ENCODE measurements at places on chromosomes 3 and 15. TPM values are rescaled to one million over a fixed set of nuclear protein-coding genes. Genes with fewer than 3 reads are reported as not detected.

- no peak for DNase-seq
Measured at GRCh38 chr3:134743006-134743405, 52.1 kb upstream of the EPHB1 start.

Gene HHATL
- not detected for total RNA-seq

- no peak for DNase-seq
Measured at GRCh38 chr3:82353306-82354171, 592.1 kb upstream of the GBE1 start.

DNA sequence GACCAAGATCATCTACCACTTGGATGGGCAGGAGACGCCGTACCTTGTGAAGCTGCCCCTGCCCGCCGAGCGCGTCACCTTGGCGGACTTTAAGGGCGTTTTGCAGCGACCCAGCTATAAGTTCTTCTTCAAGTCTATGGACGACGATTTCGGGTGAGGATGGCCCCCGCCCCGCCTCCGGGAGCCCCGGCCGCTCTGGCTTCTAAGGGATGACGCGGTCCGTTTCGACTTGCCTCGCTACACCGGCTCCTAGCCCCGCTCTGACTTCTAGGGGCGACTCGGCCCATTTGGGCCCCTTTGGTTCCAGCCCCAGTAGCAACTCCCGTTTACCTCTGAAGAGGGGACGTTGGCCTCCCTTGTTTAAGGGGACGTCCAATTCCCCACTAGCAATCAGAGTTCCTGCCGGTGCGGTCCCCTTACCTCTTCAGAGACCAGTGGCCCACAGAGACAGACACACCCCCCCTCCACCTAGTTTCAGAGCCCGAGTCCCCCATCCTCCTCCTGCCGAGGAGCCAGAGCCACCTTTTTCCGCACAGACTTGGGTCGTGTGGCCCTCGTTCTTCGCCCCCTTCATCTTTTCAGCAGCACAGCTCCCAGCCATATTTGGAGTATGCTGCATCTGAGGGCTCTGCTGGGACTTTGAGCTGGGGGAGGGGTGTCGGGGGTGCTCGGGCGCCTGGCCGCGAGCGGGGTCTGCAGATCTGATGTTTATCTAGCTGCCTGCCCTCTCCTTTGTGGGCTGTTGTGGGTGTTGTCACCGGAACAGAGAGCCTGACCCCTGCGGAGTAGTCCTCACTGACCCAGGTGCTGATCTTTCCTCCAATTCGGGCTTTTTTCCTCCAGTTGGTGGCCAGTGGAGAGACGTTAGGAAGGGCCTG is 706 bp downstream of the DVL3 start:
- DNase-seq, result no peak

DNA sequence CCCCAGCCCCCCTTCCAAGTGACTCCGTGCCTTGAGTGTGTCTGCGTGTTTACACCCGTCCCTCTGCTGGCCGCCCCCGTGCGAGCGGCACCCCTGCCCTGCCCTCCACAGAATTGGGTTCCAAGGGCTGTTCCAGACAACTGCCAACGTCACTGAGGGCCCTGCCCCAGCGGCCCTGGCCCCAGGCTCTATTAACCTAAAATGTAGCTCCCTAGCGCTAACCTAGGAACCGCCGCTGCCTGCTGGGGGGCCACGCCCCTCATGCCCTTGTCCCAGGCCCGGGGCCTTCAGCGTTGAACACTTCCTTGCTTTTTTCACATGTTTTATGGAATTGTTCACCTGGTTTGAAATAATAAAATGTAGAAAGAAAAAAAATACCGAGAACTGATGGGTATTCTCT is 10.0 kb upstream of the SEMA3B start:
- no peak for DNase-seq

- DNase-seq, result no peak
Measured at GRCh38 chr3:186599142-186599784, 13.6 kb upstream of the AHSG start.

DNA sequence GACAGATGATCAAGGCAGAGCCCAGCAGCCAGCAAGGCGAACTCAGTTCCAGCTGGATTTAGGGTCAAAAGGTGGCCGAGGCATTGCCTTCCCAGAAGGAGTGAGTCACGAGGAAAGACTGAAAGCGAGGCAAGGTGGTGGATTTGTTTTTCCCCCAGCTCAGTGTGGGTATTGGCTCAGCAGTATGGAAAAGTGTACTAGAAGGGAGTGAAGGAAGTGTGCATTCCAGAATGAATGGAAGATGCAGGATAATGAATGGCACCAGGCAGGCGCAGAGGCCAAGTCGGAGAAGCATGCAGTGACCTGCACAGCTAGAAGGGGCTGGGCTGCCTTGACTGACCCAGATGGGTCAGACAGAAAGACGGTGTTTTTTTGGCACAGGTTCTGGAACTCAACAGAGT is 46.3 kb downstream of the FOXP1 start:
- DNase-seq, result peak; percentile 98

Gene DNAH12
- 1.6 TPM for total RNA-seq

Gene SPINK8
- total RNA-seq, result not detected

GRCh38 chr3:14214764-14215163 is 36.1 kb downstream of the LSM3 start:
- no peak for DNase-seq

DNA sequence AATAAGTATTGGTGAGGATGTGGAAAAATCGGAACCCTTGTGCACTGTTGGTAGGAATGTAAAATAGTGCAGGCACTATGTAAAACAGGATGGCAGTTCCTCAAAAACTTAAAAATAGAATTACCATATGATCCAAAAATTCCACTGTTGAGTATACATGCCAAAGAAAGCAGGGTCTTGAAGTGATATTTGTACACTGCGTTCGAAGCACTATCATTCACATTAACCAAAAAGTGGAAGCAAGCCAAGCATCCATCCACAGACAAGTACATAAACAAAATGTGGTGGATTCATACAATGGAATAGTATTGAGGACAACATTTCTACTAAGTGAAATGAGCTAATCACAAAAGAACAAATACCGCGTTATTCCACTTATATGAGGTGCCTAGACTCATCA is 200.7 kb downstream of the TJP1 start:
- DNase-seq, result no peak

DNA sequence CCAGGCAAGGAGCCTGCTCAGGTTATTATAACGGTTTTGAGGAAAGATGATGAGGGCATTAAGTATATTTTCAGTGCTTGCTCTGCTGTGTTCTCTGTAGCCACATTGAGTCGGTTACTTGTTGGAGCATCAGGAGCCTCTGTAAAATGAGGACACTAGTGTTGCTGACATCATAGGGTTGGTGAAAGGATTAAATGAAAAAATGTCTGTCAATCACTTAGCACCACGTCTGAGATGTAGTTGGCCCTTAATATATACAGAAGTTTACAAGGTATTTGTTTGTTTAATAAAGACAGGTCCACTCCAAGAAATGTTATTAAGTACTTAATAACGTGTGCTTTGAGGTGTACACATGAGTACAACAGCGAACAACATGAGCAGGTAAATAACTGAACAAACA is 735 bp upstream of the SLC25A26 start:
- no peak for DNase-seq

DNA sequence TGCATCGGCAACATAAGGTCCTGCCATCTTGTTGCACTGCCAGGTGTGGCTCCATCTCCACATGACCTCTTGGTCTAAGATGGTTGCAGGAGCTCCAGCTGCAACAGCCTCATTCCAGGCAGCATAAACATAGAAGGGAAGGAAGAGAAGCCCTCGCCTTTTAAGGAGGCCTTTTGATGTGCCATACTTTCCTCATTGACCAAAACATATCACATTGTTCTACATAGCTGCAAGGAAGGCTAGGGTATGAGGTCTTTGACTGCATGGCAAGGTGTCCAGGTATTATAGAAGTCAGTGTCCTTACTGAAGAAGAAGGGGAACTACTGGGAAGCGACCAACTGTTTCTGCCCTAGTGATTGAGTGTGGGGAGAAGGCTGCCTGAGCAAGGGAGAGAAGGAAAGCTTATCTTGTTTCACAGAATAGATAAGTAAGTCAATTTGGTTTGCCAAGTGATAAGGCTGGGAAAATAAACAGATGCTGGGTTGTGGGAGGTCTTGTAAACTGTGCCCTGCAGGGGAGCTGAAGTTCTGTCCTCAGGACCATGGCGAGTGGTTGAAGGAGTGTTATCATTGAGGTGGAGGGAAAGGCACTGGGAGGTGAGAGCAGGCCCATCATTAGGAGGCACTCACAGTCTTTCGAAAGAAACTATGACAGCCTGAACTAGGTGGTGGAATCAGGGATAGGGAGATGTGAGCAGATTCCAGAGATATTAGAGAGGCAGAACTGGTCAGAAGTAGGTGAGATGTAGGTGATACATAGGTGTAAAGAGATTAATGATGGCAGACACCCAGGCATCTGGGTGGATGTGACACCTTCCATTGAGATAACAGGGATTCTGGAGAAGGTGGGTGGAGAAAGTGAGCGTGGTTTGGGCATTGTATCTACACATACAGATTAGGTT is 93.8 kb upstream of the IGF1R start:
- DNase-seq, result no peak

DNA sequence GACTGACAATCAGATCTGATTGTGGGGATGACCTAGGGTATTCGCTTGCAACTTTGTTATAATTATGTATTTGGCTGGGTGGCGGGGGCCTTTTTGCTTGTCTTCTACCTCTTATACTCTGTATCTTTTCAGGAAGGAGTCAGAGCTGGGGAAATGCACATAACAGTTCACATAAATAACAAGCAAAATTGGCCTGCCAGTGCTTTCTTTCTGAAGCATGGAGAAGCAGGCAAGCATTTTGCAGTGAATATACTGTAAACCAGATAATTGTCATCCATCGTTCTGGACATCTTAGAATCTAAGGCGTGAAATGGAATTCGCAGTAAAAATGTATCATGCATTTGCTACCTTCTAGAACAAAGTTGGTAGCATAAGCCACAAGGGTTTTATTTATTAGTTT is 227.6 kb downstream of the CLSTN2 start:
- no peak for DNase-seq

DNA sequence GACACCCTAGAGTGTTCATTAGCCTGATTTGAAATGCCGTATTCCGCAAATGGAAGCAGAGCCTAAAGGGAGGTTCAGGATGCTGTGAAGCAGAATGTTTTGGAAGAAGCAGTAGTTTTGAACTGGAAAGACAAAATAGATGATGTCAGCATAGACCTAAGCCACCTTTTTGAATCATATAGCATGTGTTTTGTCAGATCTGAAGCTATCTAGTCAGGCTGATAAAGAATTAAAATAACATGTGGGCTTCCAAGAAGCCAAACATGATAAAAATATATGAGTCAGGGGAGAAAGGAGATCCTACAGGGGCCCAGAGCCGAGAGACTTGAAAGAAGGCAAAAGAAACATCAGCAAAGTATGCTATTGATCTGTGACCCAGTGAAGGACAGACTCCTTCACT is 47.2 kb upstream of the RASA2 start:
- no peak for DNase-seq

GRCh38 chr3:177419904-177420601 is 222.8 kb upstream of the TBL1XR1 start:
- DNase-seq, result peak; percentile 24

DNA sequence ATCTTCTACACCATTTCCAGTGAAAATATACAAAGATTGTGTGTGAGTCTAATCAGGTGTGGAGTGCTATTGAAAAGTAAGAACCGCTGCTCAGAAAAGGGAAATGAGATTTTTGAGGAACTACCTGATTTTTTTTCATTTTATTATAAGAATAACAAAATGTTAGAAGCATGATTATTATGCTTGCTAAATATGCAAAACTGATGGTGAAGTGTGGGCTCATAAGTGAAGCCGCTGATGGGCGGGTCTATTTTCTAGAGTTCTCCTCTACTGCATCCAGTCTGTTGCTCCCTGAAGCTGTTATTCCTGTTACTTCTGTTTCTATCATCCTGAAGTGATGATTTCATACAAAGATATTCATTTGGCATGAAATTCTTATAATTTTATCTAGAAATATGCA is 612.0 kb downstream of the CADM2 start:
- no peak for DNase-seq

GRCh38 chr3:104070906-104071305 is 1295.8 kb upstream of the ALCAM start:
- no peak for DNase-seq

Gene CACNA2D2
- not detected for total RNA-seq

- no peak for DNase-seq
Measured at GRCh38 chr3:152056481-152056880, 183.0 kb downstream of the SUCNR1 start.

- DNase-seq, result no peak
Measured at GRCh38 chr15:38648121-38648843, 83.7 kb upstream of the RASGRP1 start.

Gene GPR62
- total RNA-seq, result not detected

- peak; percentile 91 for DNase-seq
Measured at GRCh38 chr3:49021813-49022687, at the start of gene NDUFAF3. NDUFAF3 (plus strand) TSS chr3:49022121; CDS start chr3:49022145, 24 bp downstream.

GRCh38 chr3:79414806-79415205 is 353.0 kb downstream of the ROBO1 start:
- no peak for DNase-seq

Gene CHRNA3
- not detected for total RNA-seq

GRCh38 chr3:88209356-88209755 is 59.6 kb downstream of the C3orf38 start:
- DNase-seq, result no peak

Gene GNAT1
- total RNA-seq, result not detected

DNA sequence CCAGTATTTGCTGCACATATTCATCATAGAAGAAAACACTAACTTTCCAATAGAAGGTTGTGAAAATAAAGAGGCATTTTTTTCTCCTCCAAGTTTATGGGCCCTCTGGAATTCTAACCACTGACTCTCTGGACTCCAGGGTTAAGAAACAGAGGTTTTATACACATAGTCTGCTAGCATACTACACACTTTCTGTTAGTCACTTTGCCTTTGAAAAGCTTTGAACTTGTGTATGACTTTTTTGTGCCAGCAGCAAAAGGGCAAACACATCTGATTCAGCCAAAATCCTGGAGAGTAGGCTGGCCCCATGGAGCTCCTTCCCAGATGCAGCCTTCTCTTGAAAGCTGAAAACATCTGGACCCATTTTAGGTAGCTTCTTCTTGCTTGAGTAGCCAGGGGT is 6.2 kb downstream of the ZIC4 start:
- no peak for DNase-seq

Gene TGM5
- total RNA-seq, result not detected

GRCh38 chr3:119647843-119648575 is 12.4 kb downstream of the POPDC2 start:
- DNase-seq, result no peak

Gene HTR3E
- not detected for total RNA-seq

Gene OXTR
- total RNA-seq, result 6.4 TPM

DNA sequence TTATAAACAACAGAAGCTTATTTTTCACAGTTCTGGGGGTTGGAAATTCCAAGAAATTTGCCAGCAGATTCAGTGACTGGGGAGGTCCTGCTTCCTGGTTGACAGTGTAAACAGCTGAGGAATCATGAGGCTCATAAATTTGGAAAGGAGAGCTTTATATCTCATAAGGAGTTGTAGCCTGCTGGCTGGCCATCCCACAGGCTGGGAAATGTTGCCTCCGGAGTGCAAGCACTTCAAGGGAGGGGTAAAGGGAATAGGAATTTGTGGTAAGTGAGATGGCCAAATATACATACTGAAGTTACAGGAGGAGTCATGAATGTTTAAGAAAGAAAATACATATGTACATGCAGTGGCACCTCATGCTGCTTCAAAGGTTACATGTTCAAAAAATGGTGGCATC is 217.2 kb upstream of the CBLB start:
- no peak for DNase-seq

GRCh38 chr3:72109327-72110259 is 324.6 kb upstream of the PROK2 start:
- DNase-seq, result no peak

Gene LARP6
- 72.7 TPM for total RNA-seq

Data from RPMI7951 (cell line).